ENCODE measurements at places on chromosomes 13 and 19.

DNA sequence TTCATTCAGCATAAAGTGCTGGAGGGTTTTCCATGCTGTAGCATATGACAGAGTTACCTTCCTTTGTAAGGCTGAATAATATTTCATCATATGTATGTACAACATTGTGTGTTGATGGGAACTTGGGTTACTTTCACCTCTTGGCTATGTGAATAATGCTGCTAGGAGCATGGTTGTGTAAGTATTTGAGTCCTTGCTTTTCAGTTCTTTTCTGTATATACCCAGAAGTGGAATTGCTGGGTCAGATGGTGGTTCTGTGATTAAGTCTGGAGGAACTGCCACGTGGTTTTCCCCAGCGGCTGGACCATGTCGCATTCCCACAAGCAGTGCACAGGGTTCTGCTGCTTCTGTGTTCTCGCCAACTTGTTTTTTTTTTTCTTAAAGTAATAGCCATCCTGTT is 101.2 kb upstream of the TEX29 start:
- peak; percentile 38 for DNase-seq

DNA sequence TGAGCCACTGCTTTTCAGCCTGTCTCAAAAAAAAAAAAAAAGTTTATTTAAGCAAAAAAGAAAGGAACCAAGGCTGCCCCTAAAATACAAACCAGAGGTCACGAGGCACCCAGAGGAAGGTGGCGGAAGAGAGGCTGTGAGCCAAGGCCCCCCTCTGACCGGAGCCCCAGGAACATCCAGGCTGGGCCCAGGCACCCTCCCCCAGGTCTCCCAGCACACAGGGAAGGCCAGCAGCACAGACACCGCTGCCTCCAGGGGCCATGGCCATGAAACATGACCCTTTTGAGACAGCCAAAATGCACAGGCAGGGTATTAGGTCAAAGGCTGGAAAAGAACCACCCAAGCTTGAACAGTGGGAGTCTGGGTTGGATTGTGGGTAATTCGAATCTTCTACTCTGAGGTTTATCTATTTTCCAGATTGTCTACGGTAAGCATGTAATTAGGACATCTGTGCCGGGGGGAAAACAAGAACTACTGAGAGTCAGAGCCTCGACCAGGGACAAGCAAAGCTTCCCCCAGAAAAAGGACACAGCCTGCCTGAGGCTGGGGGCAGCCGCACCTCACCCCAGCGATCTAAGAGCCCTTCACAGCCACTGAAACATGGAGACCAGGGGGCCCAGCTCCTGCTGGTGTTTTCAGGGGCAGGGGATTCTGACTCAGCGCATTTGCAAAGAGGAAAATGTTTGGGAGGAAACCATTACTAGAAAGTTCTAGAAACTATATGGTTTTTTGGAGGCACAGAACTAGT is 8.4 kb downstream of the PEX11G start:
- DNase-seq: no peak

GRCh38 chr19:6740589-6741343 is 1.3 kb downstream of the TRIP10 start:
- DNase-seq: peak; percentile 11

DNA sequence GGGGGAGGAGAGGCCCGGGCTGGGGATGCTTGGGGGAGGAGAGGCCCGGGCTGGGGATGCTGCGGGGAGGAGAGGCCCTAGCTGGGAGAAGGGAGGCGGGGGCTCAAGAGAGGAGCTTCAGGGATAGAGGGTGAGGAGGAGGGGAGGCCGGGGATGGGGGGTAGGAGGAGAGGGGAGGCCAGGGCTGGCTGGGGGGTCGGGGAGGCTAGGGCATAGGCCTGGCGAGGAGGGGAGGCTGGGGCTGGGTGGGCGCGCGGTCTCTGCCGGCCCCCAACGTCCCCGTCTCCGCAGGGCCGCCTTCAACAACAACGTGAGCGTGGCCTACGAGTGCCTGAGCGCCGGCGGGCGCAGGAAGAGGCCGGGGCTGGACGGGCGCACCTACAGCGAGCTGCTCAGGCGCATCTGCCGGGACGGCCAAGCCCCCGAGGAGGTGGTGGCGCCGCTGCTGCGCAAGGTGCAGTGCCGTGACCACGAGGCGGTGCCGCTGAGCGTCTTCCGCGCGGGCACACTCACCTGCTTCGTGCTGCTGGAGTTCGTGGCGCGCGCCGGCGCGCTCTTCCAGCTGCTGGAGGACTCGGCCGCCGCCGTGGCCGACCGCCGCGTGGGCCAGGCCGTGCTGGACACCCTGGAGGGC is 11.4 kb downstream of the TPGS1 start:
- DNase-seq: no peak

DNA sequence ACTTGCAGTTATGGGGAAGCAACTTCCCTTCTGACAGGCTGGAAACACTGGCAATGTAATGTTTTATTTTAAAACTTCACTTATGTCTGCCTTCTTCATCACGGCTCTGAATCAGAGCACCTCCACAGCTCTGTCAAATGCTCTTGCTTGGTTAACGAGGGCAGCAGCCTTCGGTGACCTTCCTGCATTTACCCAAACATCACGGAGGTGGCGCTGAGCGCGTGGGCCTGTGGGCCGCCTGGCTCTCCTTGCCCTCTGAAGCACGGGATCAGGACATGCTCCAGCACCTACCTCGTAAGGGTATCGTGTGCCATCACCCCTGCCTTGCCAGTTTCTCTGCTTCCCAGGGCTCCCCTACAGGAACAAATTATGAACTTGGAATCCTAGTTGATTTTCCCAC is 310.0 kb downstream of the TEX29 start:
- no peak for DNase-seq

DNA sequence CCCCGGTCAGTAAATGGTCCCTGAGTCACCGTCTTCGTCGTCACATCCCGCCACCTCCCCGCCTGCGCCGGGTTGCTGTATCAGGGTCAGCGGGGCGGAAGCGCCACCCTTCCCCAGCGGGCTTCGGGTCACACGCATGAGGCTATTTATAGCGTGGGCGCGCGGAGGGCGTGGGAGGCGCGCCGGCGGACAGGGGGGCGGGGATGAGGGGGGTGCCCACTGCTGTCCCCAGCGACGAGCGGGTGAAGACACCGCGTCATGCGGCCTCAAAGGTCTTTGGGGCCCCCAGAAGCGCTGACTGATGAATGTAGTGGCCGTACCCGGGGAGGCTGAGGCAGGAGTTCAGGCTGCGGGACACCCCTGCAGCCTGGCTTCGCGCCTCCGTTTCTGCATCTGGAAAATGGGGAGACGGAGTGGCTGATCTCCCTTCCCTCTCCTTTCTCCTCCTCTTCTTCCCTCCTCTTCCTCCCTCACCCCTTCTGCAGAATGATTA is 7.9 kb downstream of the UNC13A start:
- peak; percentile 88 for DNase-seq

DNA sequence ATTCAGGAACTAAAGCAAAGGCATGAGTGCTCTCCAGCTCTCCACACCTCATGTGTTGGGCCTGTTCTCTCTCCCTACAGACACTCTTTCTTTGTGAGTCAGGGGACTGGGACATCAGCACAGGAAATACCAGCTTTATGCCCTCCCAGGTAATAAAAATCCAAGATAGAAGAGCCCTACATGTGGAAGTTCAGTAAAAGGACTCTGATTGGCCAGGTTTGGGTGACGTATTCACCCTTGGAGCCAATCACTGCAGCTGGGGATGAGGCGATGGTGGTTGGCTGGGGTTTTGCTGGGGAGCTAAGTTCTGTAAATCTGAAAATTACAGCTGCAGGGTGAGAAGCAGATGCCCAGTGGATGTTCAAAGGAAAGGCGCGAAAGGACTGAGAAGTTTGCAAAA is 32.5 kb downstream of the CCDC70 start:
- no peak for DNase-seq

DNA sequence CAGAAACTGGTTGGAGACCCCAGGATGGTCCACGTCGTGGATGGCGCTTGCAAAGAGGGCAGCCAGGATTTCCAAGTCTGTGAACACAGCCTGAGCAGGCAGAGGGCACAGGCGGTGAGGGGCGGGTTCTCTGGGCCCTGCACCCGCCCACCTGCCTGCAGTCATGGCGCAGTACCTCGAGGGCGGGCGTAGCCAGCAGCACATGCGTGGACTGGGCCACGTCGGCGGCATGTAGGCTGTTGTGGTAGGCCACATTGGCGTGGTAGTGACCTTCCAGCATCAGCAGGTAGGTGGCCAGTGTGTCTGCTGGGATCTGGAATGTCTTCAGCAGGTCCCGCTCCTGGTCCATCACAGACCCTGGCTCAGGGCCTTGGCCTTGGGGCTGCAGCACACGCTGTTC is 8.1 kb downstream of the PDE4C start:
- no peak for DNase-seq

DNA sequence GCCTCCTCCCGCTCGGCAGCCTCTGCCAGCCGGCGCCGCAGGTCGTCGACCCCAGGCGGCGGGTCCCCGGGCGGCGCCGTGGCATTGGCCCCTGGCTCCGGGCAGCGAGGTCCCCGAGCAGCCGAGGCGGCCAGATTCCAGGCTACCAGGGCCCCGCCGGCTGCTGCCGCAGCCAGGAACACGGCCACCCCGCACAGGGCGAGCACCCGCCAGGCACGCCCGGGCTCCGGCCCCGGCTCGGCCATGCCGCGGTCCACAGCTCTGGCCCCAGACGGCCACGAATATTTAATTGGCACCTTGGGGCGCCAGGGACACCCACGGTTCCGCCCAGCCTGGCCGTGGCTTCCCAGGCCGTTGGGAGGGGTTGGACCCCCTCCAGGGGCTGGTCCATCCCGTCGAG is at the start of gene CCDC194:
Gene CCDC194 (minus strand): TSS at position 283 of the 400 bp plus-strand sequence. CDS start 38 bp downstream, at position 245.
- DNase-seq: no peak

DNA sequence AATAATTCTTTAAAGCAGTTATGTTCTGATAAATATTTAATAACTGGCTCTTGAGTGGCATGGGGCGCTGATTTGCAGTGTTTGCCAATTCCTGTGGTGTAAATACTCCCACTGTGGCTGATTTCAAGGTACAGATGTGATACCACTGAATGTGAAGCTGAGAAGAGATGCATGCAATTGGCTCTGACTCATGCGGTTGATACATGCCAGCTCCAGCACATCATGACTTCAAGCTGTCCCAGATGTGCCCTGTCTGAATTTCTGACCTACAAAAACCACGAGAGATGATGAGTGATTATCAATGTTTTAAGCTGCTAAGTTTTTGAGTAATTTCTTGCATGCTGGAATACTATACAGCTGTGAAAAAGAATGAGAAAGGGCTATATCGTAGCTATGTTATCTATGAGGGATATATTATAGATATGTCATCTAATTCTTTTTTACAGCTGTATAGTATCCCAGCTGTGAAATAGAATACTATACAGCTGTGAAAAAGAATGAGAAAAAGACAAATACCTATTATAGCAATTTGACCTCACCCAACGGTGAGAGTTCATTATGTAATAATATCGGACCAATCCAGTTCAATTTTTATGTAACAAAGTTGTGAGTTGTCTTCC is 7.6 kb upstream of the ACSBG2 start:
- DNase-seq: no peak

DNA sequence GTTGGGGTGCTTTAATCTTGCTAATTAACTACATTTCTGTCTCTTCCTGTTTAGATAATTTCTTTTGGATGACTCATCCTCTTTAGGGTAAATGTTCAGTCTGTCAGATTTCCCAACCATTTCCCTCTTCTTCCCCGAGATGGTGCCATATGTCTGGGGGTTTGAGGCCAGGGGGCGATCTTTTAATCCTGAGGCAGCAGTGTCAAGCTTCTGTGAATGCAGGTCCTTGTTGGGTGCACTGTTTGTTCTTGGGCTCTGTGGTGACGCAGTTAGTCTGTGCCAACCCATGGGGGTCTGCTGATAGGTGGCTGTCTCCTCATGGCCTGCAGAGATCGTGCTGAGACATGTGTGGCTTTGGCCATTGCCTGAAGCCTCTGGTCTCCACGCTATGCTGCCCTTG is 420.4 kb downstream of the NDFIP2 start:
- DNase-seq: peak; percentile 33

DNA sequence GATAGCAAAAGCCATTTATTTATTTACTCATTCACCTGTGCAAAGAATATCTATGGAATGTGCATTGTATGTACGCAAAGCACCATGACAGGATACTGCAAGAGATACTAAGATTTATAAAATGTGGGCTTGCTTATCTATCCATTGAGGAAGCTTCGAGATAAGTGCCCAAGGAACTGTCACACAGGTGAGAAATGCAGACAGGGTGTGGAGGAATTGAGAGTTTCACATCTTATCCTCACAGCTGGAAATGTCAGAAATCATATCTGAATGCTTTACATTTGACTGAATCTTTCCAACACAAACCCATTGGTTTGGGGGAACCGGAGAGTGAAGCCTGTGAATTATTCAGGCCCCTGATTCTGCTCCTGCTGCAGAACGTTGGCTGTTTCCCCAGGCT is 113.0 kb downstream of the SLC7A1 start:
- DNase-seq: no peak

DNA sequence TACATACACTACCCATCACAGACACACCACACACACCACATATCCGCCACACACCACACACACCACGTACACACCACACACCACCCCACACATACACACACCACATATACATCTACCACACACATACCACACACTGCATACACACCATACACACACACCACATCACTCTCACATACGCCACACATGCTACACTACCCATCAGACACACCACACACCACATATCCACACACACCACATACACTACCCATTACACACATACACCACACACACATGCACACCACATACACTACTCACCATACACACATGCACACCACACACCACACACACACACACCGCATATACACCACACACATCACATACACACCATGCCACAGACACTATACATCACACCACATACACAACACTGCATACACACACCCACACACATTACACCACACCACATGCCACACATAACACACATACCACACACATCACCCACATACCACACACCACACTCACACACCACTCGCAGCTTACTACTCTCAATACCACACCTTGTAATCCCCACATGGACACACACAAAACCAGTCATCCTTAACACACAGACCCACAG is 9.5 kb downstream of the ERFL start:
- DNase-seq: no peak

GRCh38 chr13:113763961-113764792 is 5.2 kb downstream of the TMEM255B start:
- DNase-seq: no peak

- no peak for DNase-seq
Measured at GRCh38 chr13:112776354-112776753, 86.5 kb downstream of the ATP11A start.

- no peak for DNase-seq
Measured at GRCh38 chr13:107882708-107883560, 332.4 kb downstream of the LIG4 start.

DNA sequence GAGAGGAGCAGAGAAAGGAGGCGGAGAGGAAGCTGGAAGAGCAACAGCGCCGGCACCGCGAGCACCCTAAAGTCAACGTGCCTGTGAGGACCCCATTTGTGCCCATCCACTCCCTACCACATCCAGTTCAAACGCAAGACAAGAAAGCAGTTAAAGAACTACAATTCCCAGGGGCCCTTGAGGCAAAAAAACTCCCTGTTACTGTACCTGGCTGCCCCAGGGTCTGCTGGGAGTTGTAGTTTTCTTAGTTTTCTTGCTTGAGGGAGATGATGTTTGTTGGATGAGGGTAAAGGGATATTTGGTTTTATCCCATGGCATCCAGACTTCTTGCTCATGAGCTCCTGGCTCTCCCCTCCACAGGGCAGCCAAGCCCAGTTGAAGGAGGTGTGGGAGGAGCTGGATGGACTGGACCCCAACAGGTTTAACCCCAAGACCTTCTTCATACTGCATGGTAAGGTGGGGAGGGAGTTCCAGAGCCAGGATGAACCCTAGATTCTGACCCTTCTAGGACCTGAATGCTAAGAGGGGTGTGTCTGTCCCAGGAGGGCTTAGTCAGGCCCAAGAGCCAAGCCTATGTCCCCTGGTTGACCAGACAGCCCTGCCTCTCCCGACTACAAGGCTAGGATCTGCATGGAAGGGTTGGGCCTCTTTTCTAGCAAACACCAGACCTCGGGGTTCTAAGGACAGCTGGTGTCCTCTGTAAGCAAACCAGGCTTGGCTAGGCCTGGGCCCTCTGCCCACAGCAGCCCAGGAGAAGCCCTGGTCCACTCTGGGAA is 13.2 kb downstream of the NUCB1 start:
- no peak for DNase-seq
